NCI-H2081 (cell line): ENCODE measurements at places on chromosomes 12 and 14.
A peak's percentile ranks its signal among the peaks of the same experiment; 100 is the strongest.

DNA sequence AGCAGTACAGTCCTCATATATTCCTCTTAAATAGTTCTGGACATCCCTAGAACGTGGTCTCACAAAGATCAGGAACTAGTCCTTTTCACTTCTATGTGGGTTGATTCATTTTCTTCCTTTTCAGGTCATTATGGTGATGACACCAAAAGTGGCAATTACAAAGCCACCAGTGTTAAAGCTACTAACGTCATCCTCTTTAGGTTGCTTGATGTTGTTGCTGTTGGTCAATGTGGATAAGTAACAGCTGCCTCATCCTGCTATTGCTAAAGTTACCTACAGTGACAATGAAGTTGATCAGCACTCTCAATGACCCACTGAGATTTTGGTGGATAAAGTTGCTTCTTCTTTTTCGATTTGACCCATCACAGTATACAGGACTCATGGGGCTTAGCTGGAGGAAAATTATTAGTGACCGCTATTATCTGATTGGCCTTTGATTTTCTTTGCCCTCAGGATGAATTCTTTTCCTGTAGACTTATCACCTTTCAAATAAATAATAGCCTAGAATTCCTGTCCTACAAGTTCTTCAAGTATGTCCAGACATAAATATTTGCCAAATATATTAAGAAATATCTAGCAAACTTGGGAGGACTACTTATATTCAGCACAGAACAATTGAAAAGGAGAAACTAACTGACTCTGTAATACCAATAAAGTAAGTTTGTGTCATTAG lies 54.0 kb upstream of the ATP2B1 start:
- DNase-seq, result no peak

DNA sequence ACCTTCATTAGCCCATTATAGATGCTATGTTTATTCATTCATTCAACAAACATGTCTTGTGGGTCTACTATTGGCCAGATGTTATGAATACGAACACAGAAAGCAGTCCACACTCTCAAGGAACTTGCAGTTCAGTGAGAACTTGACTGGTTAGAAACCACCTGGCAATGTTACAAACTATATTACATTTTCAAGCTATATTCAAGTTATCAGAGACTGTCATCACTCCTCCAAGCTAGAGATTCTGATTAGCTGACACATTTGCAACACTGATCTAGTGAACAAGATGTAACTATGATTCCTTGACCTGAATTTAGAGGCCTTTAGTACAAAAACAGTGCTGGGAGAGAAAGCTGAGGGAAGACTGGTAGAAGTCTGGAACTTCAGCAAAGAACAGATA lies 170.7 kb upstream of the EEA1 start:
- no peak for DNase-seq

GRCh38 chr12:88665071-88665470 lies 84.8 kb upstream of the KITLG start:
- DNase-seq, result no peak

- no peak for DNase-seq
Measured at GRCh38 chr14:104382361-104383087, 197.0 kb upstream of the C14orf180 start.

GRCh38 chr12:56122637-56123036 lies 4.6 kb downstream of the ZC3H10 start:
- no peak for DNase-seq

GRCh38 chr12:14803830-14804160 lies 325 bp downstream of the C12orf60 start:
- DNase-seq, result peak; percentile 60

- DNase-seq, result no peak
Measured at GRCh38 chr14:64720131-64720576, 15.9 kb downstream of the PLEKHG3 start.

- no peak for DNase-seq
Measured at GRCh38 chr12:116385486-116386217, 108.2 kb upstream of the MED13L start.

- DNase-seq, result no peak
Measured at GRCh38 chr14:40894846-40895245, 711.8 kb upstream of the LRFN5 start.

- DNase-seq, result no peak
Measured at GRCh38 chr14:73244541-73245290, 7.4 kb downstream of the PAPLN start.

GRCh38 chr12:25322918-25323531 lies 72.3 kb upstream of the KRAS start:
- DNase-seq, result no peak

GRCh38 chr12:14058717-14059116 lies 77.3 kb upstream of the GRIN2B start:
- no peak for DNase-seq

GRCh38 chr14:94021416-94022157 lies 4.6 kb upstream of the OTUB2 start:
- DNase-seq, result no peak

DNA sequence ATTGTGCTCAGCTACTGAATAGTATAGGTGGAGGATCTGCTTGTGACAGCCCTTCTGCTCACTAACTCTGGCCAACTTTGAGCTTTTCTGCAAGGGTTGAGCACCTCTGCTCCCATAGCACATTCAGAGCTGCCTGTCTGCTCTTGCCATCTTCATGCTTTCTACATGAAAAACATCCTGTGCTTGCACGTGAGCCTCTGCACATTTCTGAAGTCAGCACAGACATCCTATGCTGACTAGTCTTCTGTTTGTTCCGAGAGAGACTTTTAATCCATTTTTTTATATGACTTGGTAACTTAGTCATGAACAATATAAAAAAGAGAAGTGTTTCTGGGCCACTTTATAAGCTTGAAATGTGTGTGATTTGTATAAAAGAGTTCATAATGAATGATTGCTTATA lies 969.3 kb downstream of the TMTC2 start:
- DNase-seq, result no peak

DNA sequence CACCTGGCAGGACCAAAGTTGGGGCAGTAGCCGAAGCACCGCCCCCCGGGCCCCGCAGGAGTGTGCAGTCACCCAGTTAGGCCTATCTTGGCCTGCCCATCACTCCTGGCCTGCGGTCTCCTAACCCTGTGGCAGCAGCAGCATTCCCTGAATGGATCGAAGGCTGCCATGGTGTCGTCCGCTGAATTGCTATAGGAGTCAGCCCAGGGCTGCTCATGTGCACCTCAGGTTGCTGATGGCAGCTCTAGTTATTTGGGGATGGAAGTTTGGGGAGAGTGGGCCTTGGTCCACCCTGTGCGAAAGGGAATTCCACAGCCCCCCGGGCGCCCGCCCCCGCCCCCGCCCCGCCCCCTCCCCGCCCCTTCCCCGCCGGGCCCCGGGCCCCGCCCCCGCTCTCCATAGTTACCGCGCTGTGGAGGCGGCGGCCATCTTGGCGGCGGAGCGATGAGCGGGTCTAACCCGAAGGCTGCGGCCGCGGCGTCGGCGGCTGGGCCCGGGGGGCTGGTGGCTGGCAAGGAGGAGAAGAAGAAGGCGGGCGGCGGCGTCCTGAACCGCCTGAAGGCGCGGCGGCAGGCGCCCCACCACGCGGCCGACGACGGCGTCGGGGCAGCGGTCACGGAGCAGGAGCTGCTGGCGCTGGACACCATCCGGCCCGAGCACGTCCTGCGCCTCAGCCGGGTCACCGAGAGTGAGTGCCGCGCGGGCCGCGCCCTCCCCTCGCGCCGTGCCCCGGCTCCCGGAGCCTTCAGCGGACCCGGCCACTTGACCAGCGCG lies at the start of gene UNC119B:
Gene UNC119B, plus strand, starts transcription at position 428 of the 774 bp plus-strand sequence. Its CDS starts 17 bp downstream, at position 445.
- DNase-seq, result peak; percentile 24

DNA sequence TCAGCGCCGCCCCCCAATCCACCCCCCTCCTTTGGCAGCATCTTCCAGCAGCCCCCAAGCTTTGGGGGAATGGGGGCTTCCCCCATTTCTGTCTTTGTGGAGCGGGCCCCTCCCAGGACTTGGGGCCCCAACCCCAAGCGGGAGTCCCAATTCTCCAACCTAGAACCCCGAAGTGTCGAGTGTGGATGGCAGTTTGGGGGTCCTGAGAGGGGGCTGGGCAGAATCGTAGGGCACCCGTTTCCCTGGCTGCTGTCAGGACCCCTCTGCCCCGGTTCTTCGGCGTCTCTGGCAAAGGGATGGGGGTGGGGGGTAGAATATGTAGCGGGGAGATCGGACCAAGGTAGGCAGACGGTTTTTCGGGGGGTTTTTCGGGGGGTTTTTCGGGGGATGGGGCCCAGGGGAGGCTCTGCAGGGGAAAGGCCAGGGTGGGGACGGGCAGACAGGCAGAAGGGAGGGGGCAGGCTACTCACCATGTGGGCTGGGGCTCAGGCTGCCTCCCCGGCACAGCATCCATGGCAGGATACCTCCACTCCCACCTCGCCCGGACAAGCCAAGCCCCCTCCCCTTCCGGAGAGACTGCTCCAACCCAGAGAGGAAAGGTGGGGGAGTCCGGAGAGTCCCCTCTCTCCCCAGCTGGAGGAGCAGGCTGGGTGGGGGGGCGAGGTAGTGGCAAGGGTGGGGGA lies 739 bp downstream of the JPH4 start:
- no peak for DNase-seq

- DNase-seq, result peak; percentile 30
Measured at GRCh38 chr14:95098984-95099599, 58.2 kb downstream of the DICER1 start.

- no peak for DNase-seq
Measured at GRCh38 chr12:67430708-67431335, 161.7 kb downstream of the CAND1 start.

GRCh38 chr12:116735951-116736599 lies 1.8 kb downstream of the SPRING1 start:
- DNase-seq, result no peak

DNA sequence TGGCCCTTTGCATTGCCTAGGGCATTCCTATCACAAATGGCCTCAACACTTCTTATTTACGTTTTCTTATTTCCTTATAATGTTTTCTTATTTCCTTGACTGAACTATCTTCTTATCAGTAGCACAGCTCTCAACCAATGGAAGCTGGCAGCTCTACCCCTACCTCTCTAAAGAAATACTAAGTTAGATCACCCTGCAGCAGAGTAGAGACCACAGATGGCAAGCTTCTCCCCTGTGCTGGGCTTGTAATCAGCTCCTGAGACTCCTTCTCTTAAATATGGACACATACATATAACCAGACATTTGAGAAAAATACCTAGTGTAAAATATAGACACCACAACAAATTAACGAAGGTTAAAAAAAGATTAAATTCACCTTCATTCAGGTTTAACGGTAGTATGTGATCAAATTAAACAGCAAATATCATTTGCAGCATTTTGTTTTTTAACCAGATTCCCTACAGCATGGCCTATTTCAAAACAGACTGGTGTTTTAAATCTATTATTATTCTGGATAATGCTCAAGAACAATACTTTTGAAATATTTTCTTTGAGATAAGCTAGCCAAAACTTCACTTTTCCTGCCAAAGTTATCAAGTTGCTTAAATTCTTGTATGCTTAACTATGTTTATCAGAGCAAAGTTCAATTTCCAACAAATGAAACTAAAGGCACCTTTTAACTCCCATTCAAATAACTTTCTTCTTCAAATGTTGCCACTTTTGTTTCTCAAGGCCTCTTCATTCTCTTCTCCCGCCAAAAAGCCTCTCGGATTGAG lies 54.3 kb downstream of the SLC41A2 start:
- no peak for DNase-seq

- no peak for DNase-seq
Measured at GRCh38 chr14:54908190-54908589, 5.6 kb upstream of the GCH1 start.

GRCh38 chr12:80183939-80184338 lies 84.6 kb downstream of the OTOGL start:
- DNase-seq, result no peak

DNA sequence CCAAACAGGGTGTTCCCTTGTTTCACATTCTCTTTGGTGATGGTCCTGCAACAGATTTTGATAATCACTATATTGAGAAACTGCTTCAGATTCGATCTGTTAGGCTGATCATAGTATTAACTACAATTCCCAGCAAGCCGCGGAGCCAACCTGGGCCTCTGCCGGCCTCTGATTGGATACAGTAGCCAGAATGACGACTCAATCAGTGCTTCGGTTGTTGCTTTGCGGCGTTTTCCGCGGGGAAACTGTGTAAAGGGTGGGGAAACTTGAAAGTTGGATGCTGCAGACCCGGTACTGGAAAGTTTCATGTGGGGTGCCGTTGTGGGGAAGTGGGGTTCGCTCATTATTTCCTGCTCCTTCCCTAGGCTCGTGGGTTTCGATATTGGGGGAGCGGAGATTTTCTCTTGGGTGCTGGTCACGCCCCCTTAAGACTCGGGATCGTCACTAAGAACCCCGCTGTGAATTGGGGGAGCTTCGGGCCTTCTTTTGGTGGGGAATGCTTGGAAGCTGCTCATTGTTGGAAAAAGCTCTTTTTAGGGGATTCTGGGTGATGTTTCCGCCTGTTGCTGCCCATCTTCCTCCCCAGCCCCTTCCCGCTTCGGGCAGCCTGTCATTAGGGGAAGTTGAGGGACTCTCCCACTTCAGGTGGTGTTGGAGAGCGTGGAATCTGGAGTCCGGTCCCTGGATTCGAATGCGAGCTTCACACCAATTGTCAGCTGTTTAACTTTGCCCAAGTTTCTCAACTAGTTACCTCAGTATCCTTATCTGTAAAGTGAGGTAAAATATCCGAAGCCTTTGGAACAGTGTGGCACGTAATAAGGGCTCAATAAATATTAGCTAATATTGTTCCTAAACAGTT lies at the start of gene RAD51B:
Gene RAD51B, plus strand, starts transcription at position 217 of the 859 bp plus-strand sequence.
- DNase-seq, result peak; percentile 72

- no peak for DNase-seq
Measured at GRCh38 chr14:66842911-66843512, 335.1 kb downstream of the GPHN start.

DNA sequence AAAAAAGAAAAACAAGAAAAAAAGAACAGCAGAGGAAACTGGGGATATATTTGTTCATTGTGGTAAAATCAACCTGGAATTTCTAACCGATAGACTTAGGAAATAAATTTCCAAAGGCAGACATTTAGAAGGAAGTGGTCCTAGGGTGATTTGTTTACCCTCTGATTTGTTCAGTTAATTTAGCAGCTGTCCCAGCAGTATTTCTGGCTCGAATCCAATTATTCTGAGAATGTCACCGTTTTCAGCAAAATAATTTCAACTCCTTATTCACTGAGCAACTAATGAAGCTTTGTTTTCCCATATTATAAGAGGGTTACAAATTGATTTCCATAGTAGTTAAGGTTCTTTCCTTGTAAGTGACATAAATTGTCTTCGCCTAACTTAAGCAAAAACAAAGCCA lies 285.2 kb upstream of the SYT10 start:
- DNase-seq, result no peak

GRCh38 chr14:52834440-52834842 lies 43.0 kb upstream of the GNPNAT1 start:
- DNase-seq, result no peak

- no peak for DNase-seq
Measured at GRCh38 chr12:63308671-63309070, 157.7 kb upstream of the AVPR1A start.

- peak; percentile 59 for DNase-seq
Measured at GRCh38 chr12:95574799-95575452, 23.6 kb upstream of the USP44 start.
